ENCODE measurements at places on chromosomes 7 and 10.
A peak's percentile ranks its signal among the peaks of the same experiment; 100 is the strongest.

DNA sequence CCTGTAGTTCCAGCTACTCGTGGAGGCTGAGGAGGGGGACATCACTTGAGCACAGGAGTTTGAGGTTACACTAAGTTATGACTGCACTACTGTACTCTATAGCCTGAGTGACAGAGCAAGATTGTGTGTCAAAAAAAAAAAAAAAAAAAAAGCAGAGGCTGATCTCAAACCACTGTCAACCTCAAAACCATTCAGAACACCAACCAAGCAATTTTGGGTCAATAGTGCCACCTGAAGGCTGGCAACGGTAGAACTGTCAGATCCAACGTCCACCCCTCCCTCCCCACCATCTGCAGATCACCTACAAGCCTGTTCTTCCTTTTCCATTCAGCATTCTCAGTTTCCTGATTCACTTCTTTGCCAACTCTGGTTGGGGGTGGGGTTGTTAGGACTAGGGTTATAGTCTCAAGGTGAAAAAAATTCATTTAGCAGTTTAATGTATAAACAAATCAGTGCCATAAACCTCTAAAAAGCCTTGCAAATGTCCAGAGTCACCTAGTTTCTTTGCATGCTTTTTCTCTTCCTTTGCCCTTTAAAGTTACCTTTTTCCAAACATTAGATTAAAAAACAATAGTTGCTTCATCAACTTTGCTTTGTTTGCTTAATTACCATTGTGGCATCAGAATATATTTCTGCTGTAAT lies 2.6 kb downstream of the MRPS33 start:
- peak; percentile 74 for DNase-seq

DNA sequence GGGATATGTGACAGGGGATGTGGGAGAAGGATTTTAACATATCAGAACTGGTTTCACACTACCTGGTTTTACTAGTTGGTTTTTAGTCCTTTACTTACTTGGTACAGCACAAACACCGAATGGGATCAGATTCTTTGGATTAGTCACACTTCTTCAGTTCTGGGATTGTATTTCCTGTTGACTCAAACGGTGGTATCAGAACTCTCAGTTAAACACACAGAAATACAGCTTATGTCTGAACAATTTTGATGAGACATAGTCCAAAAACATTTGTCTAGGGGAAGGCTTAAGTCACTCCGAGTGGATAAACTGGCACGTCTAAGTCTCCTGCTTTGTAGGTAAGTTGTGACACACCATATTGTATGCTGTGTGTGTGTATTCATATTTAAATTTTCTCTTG lies 480.5 kb downstream of the PHTF2 start:
- no peak for DNase-seq

DNA sequence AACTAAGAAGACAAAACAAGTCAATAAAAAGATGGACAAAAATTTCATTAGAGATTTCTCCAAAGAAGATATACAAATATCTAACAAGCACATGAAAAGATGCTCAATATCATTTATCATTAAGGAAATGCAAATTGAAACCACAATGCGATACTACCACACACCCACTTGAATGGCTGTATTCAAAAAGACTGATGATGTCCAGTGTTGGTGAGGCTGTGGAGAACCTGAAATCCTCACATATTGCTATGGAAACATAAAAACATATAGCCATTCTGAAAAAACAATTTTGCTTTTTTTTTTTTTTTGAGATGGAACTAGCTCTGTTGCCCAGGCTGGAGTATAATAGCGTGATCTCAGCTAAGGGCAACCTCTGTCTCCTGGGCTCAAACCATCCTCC lies 124.1 kb upstream of the LAMB4 start:
- no peak for DNase-seq

- peak; percentile 13 for DNase-seq
Measured at GRCh38 chr10:45599021-45599603, 73.5 kb downstream of the ZFAND4 start.

- no peak for DNase-seq
Measured at GRCh38 chr7:7883394-7883793, 85.2 kb upstream of the GLCCI1 start.

DNA sequence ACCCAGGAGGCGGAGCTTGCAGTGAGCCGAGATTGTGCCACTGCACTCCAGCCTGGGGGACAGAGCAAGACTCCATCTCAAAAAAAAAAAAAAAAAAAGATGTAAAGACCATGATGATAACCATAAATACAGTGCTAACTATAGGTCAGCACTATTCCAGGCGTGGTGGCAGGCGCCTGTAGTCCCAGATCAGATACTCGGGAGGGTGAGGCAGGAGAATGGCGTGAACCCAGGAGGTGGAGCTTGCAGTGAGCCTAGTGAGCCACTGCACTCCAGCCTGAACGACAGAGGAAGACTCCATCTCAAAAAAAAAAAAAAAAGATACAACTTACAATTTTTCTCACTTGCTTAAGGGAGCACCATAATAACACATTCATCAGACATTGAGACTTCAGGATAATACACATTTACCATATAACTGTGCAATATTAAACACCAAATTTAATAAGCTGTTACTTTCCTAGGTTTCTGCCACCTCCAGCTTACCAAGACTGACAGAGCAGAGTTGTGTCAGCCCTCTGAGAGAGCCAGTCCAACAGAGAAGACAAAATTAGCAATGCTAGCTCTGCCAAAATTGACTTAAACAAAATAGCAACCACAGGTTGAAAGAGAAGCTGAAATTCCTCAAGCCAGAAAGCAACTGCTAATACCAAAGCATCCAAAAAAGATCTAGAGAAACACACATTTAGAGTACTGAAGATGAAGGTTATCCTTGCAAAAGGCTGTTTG lies 8.2 kb downstream of the DNA2 start:
- no peak for DNase-seq

DNA sequence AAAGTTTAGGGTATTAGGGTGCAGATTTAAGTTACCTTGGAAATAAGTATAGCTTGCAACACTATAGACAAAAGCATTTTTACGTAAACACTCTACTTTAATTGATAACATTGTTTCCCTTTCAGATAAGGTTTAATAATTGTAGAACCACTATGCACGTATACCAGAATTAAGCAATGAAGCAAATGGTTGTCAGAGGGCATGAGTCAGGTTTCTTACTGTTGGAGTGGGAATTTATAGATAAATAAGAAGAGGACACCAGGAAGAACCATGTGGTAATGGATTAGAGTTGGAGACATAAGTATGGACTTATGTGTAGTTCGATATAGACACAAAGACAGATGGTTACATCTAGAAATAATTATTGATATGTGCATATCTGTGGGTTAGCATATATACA lies 355.6 kb downstream of the ETV1 start:
- no peak for DNase-seq

DNA sequence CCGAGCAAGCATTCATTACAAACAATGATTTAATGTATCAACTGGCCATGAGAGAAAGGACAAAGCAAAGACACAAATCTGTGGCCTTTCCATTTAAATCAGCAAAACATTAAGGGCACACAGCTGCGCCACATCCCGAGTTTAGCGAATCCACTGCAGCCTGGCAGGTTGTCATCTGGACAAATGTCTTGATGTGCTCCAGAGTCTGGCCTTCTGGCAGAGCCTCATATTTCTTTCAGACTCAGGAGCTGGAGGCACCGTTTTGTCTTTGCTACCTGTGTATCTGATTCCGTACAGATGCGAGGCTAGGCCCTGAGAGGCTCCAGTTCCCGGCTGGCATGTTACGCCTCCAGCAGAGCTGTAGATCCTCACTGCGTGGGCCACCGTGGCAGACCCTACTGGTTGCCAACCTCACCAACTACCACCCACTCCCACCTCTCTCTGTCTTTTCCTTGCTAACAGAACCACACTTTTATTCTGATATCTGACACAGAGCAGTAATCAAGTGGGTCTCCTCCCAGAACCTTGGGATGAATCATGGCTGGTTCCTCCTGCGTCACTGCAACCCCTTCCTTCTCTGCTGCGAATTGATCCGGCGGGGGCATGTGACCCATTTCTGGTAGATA lies 40.9 kb upstream of the EFCAB10 start:
- no peak for DNase-seq

DNA sequence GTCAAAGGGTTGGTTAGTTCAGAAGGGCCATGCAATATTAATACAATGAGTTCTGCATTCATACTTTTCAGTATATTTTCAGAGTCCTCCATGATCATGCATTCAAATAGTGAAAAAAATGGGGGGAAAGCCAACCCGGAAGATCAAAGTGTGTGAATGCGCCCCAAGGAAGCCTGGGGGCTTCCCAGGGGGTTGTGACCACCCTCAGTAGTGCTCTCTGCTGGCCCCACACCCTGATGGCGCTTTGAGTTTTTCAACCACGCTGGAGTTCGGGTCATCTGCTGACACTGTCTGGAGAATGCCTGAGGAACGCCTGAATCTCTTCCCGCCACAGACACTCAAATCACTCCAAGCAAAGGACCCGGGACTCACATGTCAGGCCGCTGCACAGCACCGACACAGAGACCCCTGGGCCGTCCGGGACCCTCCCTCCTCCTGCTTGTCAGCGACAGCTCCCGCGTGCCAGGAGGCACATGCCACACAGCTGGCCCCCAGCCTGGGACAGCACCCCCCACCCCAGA lies 1.0 kb downstream of the TNS3 start:
- peak; percentile 72 for DNase-seq

DNA sequence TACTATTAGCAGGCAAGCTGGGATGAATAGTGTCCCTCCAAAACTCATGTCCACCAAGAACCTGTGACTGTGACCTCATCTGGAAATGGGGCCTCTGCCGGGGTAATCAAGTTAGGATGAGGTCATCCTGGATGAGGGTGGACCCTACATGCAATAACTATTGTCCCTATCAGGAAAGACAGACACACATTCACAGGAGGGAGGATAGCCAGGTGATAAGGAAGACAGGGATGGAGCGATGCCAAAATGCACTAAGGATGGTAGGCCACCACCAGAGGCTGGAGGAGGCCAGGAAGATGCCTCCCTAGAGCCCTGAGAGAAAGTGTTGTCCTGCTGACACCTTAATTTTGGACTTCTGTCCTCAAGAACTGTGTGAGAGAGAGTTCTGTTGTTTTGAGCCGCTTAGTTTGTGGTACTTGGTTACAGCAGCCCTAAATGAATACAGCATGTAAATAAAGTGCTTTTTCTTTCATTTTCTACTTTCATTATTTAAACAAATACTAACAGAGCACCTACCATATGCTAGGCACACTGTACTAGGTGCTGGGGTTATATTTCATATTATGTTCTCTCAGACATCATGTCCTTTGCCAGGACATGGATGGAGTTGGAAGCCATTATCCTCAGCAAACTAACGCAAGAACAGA lies 111.9 kb downstream of the USP6NL start:
- no peak for DNase-seq

GRCh38 chr7:36814311-36814710 lies 90.0 kb upstream of the AOAH start:
- no peak for DNase-seq

- DNase-seq, result no peak
Measured at GRCh38 chr7:22723181-22723601, 3.8 kb upstream of the IL6 start.

DNA sequence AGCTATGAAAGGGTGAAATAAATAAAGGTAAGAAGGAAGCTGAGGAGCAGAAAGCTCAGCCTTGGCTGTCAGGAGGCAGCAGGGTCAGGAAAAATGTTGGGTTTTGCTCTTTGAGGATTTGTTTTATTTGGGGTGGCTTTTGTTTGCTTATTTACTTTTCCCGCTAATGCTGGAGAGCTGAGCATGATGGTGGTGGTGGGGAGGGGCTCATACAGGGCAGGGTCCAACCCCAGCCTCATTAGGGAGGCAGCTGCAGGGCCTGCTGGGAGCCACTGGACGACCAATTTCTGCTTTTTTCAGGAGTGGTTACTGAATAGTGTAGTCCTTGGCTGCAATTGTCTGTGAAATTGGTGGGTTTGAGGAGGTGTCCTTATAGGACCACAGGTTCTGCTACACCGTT lies 36.3 kb downstream of the CCM2 start:
- DNase-seq, result no peak

GRCh38 chr10:47217113-47217512 lies 82.9 kb upstream of the GDF10 start:
- DNase-seq, result no peak

DNA sequence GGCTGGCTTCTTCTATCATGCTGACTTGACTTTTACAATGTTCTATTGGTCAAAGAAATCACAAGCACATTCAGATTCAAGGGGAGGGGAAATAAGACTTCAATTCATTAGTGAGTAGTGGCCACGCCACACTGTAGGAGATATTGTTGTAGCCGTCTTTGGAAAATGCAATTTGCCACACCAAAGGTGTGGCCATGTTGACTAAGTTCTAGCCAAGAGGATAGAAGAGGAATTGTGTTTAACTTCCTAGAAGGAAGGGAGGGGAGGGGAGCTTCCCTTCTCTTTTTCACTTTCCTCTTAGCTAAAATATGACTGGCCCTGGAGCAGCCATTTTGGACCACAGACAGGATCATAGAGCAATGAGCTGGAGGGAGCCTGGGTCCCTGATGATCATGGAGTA lies 3.4 kb upstream of the PRKAR2B start:
- DNase-seq, result no peak

DNA sequence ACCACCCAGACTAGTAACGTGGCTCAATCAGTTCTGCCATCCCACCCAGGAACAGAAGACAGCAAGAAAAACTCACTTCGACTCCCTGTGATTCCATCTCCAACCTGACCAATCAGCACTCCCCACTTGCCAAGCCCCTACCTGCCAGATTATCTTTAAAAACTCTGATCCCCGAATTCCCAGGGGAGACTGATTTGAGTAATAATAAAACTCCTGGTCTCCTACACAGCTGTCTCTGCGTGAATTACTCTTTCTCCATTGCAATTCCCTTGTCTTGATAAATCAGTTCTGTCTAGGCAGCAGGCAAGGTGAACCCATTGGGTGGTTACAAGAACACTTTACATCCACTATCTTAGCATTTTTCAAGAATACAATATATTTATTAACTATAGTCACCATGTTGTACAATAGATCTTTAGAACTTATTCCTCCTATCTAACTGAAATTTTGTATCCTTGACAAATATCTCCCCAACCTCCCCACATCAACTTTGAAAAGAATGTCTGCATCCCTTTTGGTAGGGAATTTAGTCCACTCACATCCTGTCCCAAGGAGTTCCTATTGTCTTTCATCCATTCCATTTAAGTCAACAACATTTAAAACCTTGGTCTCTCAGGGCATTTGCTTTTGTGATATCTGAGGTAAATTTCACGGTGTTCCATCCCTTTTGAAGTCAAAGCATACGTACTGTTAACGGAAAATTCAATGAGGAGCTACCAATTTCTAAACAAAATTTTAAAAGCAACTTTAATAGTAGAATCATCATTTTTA lies 163.7 kb downstream of the MACC1 start:
- DNase-seq, result no peak

- no peak for DNase-seq
Measured at GRCh38 chr10:6024334-6024682, 37.9 kb downstream of the IL2RA start.

DNA sequence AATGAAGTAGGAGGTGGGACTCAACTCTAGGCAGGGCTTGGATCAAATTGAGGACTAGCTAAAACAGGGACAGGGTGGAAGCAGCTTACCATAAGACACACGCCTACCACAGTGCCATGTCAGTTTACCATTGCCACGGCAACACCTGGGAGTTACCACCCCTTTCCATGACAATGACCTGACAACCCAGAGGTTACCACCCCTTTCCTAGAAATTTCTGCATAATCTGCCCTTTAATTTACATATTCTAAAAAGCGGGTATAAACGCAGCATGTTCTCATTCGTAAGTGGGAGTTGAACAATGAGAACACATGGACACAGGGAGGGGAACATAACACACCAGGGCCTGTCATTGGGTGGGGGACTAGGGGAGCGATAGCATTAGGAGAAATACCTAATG lies 72.7 kb downstream of the GCC1 start:
- no peak for DNase-seq

Data from SK-N-DZ (cell line).